Activated naive CD8-positive, alpha-beta T cell treated with anti-CD3 and anti-CD28 coated beads for 36 hours (primary cell): ENCODE measurements at places on chromosomes 12 and 14. TPM values are rescaled to one million over a fixed set of nuclear protein-coding genes. Genes with fewer than 3 reads are reported as not detected.

GRCh38 chr14:72904218-72904617 lies 10.3 kb upstream of the DPF3 start:
- H3K36me3 ChIP-seq: no peaks in the 10 kb centered on the region
- no peaks in the 10 kb centered on the region for H3K4me1 ChIP-seq
- no peak for DNase-seq
- H3K27ac ChIP-seq: no peak overlapping the region

GRCh38 chr12:110171186-110171538 lies 47.0 kb downstream of the IFT81 start:
- no peak overlapping the region for H3K27ac ChIP-seq
- no peaks in the 10 kb centered on the region for H3K27me3 ChIP-seq
- no peaks in the 10 kb centered on the region for H3K4me1 ChIP-seq
- DNase-seq: no peak

GRCh38 chr12:87383680-87384079 lies 645.5 kb downstream of the C12orf50 start:
- H3K36me3 ChIP-seq: no peaks in the 10 kb centered on the region
- no peak overlapping the region for H3K27ac ChIP-seq
- DNase-seq: no peak
- no peak overlapping the region for H3K4me3 ChIP-seq
- H3K4me1 ChIP-seq: no peaks in the 10 kb centered on the region
- no peaks in the 10 kb centered on the region for H3K27me3 ChIP-seq

DNA sequence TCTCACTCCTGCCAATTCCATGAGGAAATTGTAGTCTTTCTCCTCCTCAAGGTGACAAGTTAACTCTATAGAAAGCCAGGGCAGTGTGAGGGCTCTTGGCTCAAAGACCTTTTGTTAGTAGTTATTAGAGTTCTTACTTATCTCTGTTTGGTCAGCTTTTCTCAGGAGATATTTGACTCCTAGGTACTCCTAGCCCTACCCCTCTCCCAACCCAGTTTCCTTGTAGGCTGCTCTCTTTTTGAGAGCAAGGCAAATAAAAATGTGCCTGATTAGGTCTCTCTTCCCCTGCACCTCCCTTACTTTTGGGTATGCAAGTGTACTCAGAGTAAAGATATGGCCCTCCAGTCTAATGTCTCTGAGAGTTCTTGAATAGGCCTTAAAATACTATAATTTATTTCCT lies 23.8 kb downstream of the BTG1 start:
- peak overlapping the region; percentile 66 for H3K27ac ChIP-seq
- H3K36me3 ChIP-seq: peaks cover 65% of the 10 kb centered on the region
- H3K4me1 ChIP-seq: peaks cover 42% of the 10 kb centered on the region
- no peak for DNase-seq
- H3K4me3 ChIP-seq: no peak overlapping the region

DNA sequence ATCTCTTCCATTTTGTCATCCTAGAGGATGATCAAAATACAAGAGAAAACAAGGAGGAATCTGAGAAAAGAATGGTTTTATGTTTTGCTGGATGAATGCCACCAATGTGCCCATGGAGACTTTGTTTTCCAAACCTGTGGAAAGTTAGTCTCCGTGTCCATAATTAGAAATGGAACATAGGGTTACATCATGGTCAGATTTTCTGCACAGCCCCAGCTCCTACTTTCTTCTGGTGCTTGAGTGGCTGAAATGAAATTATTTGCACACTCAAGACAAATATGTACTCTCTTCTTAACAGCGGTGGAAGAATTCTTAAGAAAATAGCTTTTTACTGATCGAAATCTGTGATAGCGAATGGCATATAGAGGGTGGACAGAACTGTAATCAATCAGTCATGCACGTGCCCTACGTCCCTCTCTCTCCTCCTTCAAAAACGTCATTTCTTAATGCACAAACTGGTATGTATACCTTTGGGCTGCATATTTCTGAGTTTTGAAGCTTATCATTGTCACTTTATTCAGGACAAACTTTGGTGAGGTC lies 825.2 kb downstream of the AACS start:
- no peaks in the 10 kb centered on the region for H3K36me3 ChIP-seq
- H3K4me1 ChIP-seq: no peaks in the 10 kb centered on the region
- no peak overlapping the region for H3K27ac ChIP-seq
- peaks cover 4% of the 10 kb centered on the region for H3K27me3 ChIP-seq
- no peak for DNase-seq
- H3K4me3 ChIP-seq: no peak overlapping the region

DNA sequence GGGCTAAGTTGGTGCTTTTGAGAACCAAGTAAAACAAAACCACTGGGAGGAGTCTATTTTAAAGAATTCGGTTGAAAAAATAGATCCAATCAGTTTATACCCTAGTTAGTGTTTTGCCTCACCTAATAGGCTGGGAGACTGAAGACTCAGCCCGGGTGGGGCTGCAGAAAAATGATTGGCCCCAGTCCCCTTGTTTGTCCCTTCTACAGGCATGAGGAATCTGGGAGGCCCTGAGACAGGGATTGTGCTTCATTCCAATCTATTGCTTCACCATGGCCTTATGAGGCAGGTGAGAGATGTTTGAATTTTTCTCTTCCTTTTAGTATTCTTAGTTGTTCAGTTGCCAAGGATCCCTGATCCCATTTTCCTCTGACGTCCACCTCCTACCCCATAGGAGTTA lies 1.8 kb upstream of the RAB5B start:
- H3K27ac ChIP-seq: peak overlapping the region; percentile 8
- DNase-seq: no peak
- no peaks in the 10 kb centered on the region for H3K27me3 ChIP-seq
- no peak overlapping the region for H3K4me3 ChIP-seq

DNA sequence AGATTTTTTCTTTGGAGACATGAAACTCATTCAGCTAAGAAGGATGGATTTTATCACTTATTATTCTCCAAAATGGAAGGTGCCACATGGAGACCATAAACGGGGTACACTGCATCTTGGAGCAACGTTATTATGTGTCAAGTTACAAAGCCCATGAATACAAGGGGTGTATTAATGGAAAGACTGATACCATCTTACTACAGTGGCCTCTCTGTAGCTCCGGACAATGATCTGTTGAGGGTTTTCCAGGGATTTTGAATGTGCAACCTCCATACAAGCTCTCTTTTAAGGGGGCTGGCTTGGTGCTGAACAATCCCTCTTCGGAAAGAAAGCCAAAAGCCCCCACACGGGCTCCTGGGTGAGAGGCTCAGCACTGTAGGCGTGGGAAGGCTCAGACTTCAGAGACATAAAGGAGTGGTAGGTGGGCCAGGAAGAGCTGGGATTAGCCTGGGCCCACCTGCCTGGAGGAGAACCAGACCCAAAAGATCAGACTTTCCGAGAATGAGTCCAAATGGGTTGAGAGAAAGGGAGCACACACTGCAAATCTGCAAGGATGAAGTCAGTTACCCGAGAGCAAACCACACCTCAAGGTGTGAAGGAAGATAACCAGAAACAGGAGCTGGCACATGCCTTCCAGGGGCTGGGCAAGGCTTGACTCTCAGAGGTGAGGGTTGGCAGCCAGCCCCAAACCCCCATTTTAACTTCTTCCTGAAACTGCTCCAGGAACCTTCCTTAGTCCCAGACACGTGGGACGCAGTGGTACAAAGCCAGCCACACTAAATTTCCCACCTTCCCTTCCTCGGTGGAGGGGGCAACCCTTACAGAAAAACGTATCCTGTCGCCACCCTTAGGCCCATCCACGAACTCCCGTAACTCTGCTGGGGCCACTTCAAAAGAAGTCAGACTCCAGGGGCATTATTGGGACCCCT lies 1.5 kb downstream of the VPS37B start:
- H3K36me3 ChIP-seq: peaks cover 37% of the 10 kb centered on the region
- peak; percentile 23 for DNase-seq
- H3K27me3 ChIP-seq: peaks cover 3% of the 10 kb centered on the region
- peak overlapping the region; percentile 93 for H3K4me3 ChIP-seq
- peak overlapping the region; percentile 93 for H3K27ac ChIP-seq

- H3K27ac ChIP-seq: peak overlapping the region; percentile 86
- H3K27me3 ChIP-seq: no peaks in the 10 kb centered on the region
- H3K4me1 ChIP-seq: peaks cover 35% of the 10 kb centered on the region
- peak overlapping the region; percentile 4 for H3K4me3 ChIP-seq
- peak; percentile 21 for DNase-seq
Measured at GRCh38 chr12:96502477-96502876, 13.1 kb downstream of the CFAP54 start.

DNA sequence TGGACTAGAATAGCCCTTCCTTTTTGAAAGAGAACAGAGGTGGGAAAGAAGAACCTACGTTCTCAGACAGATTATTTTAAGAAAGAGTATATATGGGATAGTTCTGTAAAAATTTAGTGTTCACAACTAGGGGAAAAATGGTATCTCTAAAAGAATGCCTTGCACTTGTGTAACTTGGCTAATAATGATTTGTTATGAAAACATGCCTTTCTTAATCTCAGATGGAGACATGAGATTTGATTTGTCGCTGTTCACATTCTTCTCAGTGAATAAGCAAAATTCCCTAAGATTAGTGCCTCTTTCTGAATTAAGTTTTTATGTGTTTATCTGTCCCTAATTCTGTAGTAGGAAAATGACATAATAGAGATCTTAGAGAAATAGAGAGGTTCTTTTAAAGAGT lies 100.8 kb downstream of the USP15 start:
- peaks cover 49% of the 10 kb centered on the region for H3K36me3 ChIP-seq
- H3K4me3 ChIP-seq: no peak overlapping the region
- peaks cover 12% of the 10 kb centered on the region for H3K4me1 ChIP-seq
- no peaks in the 10 kb centered on the region for H3K27me3 ChIP-seq
- no peak overlapping the region for H3K27ac ChIP-seq
- no peak for DNase-seq

- H3K27me3 ChIP-seq: peaks cover 3% of the 10 kb centered on the region
- H3K4me1 ChIP-seq: no peaks in the 10 kb centered on the region
- H3K36me3 ChIP-seq: no peaks in the 10 kb centered on the region
- no peak for DNase-seq
- H3K27ac ChIP-seq: no peak overlapping the region
- no peak overlapping the region for H3K4me3 ChIP-seq
Measured at GRCh38 chr12:129844662-129845220, 59.1 kb downstream of the TMEM132D start.

GRCh38 chr12:64099397-64099796 lies 122.7 kb downstream of the KICS2 start:
- H3K27ac ChIP-seq: no peak overlapping the region
- H3K4me3 ChIP-seq: no peak overlapping the region
- no peak for DNase-seq
- no peaks in the 10 kb centered on the region for H3K4me1 ChIP-seq
- H3K36me3 ChIP-seq: no peaks in the 10 kb centered on the region
- peaks cover 14% of the 10 kb centered on the region for H3K27me3 ChIP-seq

GRCh38 chr12:65293735-65294134 lies 15.3 kb downstream of the MSRB3 start:
- peaks cover 16% of the 10 kb centered on the region for H3K27me3 ChIP-seq
- H3K27ac ChIP-seq: no peak overlapping the region
- H3K4me1 ChIP-seq: no peaks in the 10 kb centered on the region
- no peaks in the 10 kb centered on the region for H3K36me3 ChIP-seq

DNA sequence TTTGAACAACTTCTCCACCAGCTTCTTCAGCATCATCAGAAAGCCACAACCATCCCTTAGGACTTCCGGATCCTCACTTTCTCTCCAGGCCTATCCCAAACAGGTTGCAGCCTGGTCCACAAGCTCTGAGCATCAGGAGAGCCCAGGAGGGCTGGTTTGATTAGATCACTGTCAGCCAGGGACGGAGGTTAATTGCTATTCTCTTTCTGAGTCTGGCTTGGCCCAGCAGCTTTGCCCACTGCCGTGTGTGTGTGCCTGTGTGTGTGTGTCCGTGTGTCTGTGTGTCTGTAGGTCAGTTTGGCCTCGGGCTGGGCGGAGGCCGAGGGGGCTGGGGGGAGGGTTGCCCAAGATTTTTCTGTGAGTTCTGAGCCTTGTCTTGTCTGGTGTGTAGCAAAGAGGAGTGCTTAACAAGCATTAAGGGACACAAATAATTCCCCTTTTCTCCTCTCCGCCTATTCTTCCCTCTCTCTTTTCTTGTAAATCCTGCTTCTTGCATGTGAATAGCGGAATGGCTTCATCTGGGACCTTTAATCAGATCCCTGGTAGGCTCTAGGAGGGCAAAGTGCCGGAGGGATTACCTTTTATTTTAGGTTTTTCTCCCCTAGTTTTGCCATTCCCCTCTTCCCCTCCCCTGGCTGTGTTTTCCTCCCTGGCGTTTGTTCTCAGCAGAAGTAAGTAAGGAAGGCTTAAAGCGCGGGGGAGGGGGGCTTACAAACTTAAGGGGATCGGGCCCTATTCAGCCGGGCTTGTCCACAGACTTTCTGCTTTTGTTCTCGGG lies 138.2 kb upstream of the LHX5 start:
- peaks cover 49% of the 10 kb centered on the region for H3K27me3 ChIP-seq
- no peak overlapping the region for H3K4me3 ChIP-seq
- DNase-seq: no peak
- no peak overlapping the region for H3K27ac ChIP-seq
- H3K36me3 ChIP-seq: no peaks in the 10 kb centered on the region

- H3K4me1 ChIP-seq: peaks cover 30% of the 10 kb centered on the region
- no peak overlapping the region for H3K4me3 ChIP-seq
- peaks cover 7% of the 10 kb centered on the region for H3K36me3 ChIP-seq
- H3K27me3 ChIP-seq: no peaks in the 10 kb centered on the region
Measured at GRCh38 chr14:20415782-20416206, 2.5 kb upstream of the TEP1 start.

GRCh38 chr14:68574906-68575305 lies 218.0 kb downstream of the ZFP36L1 start:
- no peaks in the 10 kb centered on the region for H3K4me1 ChIP-seq
- H3K27me3 ChIP-seq: no peaks in the 10 kb centered on the region
- no peak overlapping the region for H3K4me3 ChIP-seq
- H3K36me3 ChIP-seq: no peaks in the 10 kb centered on the region
- no peak for DNase-seq

DNA sequence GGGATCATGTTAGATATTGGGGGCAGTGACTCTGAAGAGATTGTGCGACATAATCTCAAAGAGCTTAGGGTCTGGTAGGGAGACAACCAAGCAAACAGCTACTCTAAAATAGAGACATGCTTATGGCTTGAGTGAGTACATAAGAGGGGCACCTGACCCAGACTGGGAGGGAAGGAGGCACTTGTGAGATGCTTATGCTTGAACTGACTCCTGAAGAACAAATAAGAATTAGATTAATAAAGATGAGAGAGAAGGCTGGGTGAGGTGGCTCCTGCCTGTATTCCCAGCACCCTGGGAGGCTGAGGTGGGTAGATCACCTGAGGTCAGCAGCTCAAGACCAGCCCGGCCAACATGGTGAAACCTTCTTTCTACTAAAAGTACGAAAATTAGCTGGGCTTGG lies 19.1 kb downstream of the TMTC2 start:
- H3K4me1 ChIP-seq: no peaks in the 10 kb centered on the region
- H3K27me3 ChIP-seq: no peaks in the 10 kb centered on the region
- no peak overlapping the region for H3K4me3 ChIP-seq
- no peak overlapping the region for H3K27ac ChIP-seq
- no peak for DNase-seq

The EPYC gene
- total RNA-seq: not detected

The HHIPL1 gene
- total RNA-seq: not detected

The PRB2 gene
- not detected for total RNA-seq

The PGF gene
- not detected for total RNA-seq

The ATG2B gene
- 15.9 TPM for total RNA-seq

The ACOT6 gene
- total RNA-seq: not detected

The SMIM41 gene
- not detected for total RNA-seq

The HNF1A gene
- total RNA-seq: not detected

The LRCOL1 gene
- total RNA-seq: not detected
